Ammon's horn (tissue), 1 donor: ENCODE measurements at places on chromosomes 1 and 21.

- DNase-seq = no peak
Measured at GRCh38 chr1:119869995-119870394, 26.3 kb downstream of the ADAM30 start.

DNA sequence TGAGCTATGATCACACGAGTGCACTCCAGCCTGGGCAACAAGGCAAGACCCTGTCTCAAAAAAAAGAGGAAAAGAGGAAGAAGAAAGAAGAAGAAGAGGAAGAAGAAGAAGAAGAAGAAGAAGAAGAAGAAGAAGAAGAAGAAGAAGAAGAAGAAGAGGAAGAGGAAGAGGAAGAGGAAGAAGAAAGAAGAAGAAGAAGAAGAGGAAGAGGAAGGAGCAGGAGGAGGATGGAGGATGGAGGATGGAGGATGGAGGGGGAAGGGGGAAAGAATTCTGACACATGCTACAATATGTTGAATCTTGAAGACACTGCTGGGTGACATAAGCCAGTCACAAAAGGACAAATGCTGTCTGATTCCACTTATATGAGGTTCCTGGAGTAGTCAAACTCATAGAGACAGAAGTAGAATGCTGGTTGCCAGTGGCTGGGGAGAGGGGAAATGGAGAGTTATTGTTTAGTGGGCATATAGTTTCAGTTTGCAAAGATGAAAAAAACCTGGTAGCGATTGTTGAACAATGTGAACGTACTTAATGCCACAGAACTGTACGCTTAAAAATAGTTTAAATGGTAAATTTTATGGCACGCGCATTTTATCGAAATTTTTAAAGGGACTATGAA is 47.3 kb upstream of the COA6 start:
- no peak for DNase-seq

GRCh38 chr1:211485480-211485857 is 6.5 kb downstream of the RD3 start:
- no peak for DNase-seq

DNA sequence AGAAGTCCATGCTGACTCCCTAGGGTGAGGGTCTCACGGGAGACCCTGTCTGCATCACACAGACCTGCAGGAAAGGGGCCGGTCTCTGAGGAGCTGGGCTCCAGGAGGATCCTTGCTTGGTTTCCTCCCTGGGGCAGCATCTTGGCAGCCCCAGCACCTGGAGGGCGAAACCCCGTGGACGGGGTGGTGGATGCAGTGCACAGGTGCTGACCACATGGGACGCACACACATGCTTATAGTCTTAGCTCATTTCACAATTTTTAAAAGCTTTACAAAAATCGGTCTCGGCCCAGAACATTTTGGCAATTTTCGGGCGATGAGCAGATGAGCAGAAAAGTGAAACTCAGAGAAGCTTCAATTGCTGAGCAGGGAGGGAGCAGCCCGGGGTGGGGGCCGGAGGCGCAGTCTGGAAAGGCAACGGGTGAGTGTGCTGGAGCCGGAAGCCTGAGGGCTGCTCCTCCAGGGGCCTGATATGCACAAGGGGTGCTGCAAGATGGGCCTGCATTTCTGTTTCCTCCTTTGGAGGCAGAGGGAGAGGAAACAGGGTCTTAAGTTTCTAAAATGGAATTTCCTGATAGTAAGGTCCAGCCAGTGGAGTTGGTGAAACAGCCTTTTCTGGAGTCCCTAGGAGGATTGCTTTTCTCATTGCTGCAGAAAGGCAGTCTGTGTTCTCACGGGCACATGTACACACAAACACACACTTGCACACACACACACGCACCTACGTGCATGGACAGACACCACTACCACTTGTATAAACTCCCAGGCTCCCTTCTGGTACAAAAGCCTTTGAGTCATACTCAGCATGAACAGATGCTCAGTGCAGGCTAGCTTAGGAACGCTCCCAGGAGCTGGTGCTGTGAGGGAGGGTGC is 60.6 kb downstream of the SCCPDH start:
- peak; percentile 72 for DNase-seq

- no peak for DNase-seq
Measured at GRCh38 chr1:201595381-201595780, 56.5 kb downstream of the NAV1 start.

- DNase-seq = no peak
Measured at GRCh38 chr1:30855686-30856259, 52.8 kb downstream of the SDC3 start.

DNA sequence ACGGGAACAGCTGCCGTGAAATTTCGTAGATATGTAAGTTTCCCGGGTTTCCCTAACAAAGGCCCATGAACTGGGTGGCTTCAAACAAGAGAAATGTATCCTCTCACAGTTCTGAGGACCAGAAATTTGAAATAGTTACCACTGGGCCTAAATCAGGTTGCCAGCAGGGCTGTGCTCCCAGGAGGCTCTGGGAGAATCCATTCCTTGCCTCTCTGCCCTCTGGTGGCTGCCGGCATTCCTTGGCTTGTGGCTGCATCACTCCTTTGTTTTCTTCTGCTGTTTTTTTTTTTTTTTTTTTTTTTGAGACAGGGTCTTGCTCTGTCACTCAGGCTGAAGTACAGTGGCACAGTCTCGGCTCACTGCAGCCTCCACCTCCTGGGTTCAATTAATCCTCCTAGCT is 23.7 kb downstream of the UMODL1 start:
- no peak for DNase-seq

- peak; percentile 34 for DNase-seq
Measured at GRCh38 chr1:10161541-10162290, 48.7 kb upstream of the KIF1B start.

DNA sequence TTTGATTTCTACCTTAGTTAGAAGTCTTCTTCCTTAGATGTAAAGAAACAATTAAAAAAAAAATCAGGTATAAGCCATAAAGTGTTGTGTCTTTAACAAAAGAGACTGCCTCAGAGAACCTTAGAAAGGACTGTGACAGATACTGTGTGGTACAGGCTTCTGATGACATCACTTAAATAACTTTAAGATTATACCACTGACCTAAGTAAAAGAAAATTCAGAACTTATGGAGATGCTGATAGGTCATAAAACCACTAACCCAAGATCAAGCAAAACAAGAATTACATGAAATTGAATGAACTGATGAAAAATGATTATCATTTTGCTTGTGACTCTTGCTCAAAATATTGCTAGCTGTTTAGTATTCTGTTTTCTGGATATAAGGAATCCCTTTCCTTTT is 220.8 kb downstream of the NRIP1 start:
- no peak for DNase-seq

DNA sequence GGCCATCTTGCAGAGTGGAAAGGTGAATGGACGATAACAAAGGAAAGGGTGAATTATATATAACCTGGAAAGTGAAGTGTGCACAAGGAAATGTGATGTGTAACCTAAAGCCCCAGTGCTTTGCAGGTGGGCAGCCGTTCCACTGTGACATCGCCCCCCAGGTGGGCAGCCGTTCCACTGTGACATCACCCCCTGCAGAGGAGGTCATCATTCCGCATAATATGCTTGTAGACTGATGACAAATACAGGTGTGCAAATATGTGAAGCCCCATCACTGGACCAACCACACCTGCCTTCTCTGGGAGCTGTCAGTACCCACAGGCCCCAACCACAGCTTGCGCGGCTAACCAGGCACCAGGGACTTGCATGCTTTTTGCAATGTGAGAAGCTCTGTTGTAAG is 4.7 kb upstream of the ZNF496 start:
- no peak for DNase-seq

GRCh38 chr21:26766826-26767325 is 78.3 kb downstream of the ADAMTS1 start:
- no peak for DNase-seq

DNA sequence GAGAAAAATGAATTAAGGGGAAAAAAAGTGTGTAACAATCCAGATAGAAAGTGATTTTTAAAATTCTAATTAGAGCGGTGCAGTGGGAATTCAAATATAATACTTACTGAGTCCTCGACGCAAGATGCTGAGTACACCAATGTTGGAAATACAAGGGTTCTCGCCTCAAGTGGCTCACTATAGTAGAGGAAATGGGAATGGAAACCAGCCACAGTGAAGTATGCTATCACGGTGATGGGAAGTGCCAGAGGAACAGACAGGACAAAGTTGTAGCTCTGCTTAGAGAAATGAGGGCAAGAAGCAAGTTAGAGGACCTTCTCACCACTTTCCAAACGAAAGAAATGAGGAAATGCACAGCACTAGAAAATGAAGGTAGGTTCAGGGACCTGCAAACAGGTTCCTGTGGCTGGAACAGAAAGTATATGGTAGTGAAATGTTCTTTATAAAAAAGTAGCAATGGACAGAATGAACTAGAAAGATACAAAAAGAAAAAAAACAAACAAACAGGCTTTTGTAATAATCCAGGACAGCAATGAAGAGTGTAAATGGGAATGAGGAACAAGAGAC is 13.5 kb downstream of the EGLN1 start:
- no peak for DNase-seq

DNA sequence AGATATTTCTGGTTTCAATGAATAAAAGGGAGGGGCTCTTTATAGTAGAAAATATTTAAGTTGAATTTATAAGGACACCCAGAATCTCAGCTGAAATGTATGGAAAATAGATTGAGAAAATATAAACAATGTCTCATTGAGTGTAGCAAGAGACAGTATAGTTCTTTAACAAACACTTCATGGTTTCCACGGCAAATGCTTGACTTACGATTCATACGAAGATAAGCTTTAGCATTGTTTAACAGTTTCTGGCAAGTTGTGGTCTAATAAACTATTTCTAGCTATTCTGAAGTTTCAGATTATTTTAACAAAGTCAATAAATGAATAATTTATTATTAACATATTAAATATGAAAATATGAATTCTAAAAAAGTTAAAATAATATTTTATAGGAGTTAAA is 1419.4 kb downstream of the KCNT2 start:
- no peak for DNase-seq

DNA sequence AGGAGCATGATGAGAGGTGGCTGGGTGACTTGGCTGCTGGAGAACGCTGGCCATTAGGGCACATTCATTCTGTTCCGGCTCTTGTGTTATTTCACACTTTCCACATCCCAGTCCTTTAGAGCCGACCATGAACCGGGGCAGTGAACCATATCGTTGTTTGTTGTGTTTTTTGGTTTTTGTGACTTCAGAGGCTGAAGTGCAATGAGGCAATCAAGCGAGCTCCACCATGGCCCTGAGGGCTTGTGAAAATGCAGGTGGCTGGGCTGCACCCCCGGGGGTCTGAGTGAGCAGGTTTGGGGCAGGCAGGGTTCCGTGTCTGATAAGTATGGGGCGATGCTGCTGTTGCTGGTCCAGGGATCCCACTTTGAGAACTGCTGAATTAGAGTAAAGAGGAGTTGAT is 23.7 kb downstream of the ABCG1 start:
- DNase-seq = no peak

DNA sequence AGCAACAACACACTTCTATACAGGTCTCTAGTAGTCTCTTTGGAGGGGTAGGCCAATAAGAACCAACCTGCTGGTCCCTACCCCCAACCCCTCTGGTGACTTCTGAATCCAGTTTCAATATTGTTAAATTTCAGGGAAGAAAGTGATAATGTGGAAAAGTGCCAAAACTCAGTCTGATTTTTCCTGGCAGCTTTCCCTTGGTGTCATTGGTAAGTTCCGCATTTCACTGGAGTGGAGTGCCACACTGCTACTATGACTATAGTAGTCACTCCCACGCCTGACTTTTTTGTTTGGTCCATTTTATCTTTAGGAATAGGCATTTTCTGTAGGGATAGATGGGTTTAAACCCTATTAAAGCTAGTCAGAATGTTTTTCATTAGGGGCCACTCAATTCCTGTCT is 5.7 kb upstream of the ARID1A start:
- DNase-seq = no peak

DNA sequence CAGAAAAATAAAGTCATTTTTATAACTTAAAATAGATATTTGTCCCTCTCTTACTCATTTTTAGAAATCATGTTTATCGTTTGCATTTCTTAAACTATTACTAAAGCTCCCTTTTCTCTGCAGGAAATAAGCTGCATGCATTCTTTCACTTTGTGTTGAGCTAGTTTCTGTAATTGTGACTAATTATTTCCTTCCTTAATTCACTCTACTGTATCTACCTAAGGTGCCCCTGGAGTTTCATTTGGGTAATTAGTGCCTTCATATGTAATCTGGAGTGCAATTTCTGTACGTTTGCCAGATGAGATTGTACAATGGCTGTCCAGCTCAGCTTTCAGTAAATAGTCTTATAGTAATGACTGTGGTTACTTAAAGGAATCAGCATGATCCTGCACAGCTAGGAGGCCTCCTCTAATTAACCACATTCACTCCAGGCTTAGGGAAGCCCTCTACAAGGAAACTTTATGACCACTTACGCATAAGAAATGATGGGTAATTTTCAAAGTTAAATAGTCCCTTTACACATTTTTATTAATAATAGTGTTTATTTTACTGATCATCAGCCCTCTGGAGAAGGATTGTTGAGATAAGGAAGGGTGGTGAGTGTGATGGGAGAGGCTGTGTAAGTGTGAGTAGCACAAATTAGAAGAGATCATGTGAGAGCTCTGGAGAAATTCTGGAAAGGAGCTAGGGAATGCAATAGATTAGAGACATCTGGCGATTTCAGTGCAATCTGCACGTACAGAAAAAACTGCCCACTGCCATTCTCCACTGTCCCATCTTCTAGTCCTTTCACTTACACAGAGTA is 86.8 kb downstream of the LRRC8C start:
- DNase-seq = no peak

GRCh38 chr21:39720126-39720778 is 24.7 kb upstream of the IGSF5 start:
- no peak for DNase-seq

DNA sequence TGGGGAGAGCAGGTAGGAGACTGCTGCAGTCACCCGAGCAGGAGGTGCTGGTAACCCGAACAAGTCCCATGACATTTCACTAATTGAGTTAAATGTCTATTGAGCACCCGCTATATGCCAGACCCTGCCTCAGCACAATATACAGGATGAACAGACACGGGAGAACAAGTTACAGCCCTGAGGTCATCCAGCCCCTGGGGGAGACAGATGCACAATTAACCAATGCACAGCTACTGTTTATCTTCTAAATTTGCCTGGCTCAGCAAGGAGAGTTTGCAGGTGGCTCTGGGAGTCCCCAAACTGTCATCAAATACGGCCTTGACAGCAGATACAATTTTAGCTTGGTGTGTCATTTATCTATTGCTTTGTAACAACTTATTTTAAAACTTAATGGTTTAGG is 18.1 kb downstream of the CITED4 start:
- DNase-seq = no peak

- no peak for DNase-seq
Measured at GRCh38 chr1:93344886-93345632, 648 bp upstream of the DR1 start.

GRCh38 chr1:69940231-69940630 is 265.1 kb downstream of the LRRC40 start:
- no peak for DNase-seq
